Neuronal stem cell (in vitro differentiated cells): ENCODE measurements at places on chromosomes 7 and 10.

- no peak for DNase-seq
These were observed 429.3 kb downstream of the CALN1 start for GRCh38 chr7:71982851-71983250.

DNA sequence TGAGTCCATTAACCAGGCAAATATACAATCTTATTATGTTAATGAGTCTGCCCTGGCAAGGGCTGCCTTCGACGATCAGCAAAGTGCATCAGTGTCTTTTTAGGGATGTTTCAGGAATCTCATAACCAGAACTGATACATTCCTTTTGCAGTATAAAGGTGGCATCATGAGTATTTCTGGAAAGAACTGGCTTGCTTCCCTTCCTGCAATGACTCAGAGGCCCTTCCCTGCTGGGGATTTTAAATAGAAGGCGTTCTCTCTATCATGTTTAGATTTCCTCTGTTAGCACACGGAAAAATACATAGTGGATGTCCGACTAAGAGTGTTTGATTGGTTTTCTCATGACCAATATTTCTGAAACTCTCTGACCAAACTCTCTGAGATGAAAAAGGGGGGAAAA lies 1.8 kb downstream of the NPS start:
- no peak for DNase-seq

GRCh38 chr7:28081016-28081415 lies 99.6 kb downstream of the JAZF1 start:
- no peak for DNase-seq

DNA sequence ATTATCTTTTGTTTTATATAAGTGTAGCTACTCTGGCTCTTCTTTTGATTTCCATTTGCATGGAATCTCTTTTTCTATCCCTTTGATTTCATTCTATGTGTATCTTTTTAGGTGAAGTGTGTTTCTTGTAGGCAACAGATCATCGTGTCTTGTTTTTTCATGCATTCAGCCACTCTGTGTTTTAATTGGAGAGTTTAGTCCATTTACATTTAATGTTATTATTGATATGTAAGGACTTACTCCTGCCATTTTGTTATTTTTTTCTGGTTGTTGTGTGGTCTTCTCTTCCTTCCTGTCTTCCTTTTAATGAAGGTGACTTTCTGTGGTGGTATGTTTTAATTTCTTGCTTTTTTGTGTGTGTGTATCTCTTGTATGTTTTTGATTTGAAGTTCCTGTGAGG lies 81.6 kb downstream of the BBS9 start:
- DNase-seq, result no peak

DNA sequence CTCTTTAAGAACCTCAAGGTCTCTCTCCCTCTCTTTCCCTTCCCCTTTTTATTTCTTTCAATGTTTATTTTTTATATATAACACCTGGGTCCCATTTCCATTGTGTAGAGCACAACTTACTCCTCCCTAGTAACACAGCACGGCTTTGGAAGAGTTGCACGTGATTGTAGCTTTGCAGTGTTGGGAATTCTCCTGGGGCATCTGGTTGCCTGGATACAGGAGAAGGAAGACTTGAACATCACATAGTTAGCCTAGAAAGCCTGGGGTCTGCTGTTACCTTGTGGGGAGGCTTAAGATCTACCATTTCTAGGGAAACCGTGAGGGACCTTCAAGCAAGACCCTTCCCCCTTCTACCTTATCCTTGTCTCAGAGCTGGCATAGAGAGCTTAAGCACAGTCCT lies 41.1 kb upstream of the NFKB2 start:
- no peak for DNase-seq

- DNase-seq, result peak; percentile 98
These were observed 16.0 kb upstream of the SUN1 start for GRCh38 chr7:816300-816750.
